ENCODE measurements at places on chromosomes 5 and 9. TPM values are rescaled to one million over a fixed set of nuclear protein-coding genes. Genes with fewer than 3 reads are reported as not detected.

GRCh38 chr9:132166599-132166998 is 4.7 kb downstream of the NTNG2 start:
- peaks cover 31% of the 10 kb centered on the region for H3K4me1 ChIP-seq
- DNase-seq: peak; percentile 31
- no peak overlapping the region for H3K4me3 ChIP-seq
- no peaks in the 10 kb centered on the region for H3K36me3 ChIP-seq

Gene PCDHB3
- not detected for total RNA-seq

Gene CDO1
- total RNA-seq: not detected

GRCh38 chr5:143554918-143555477 is 151.5 kb upstream of the NR3C1 start:
- H3K27me3 ChIP-seq: no peaks in the 10 kb centered on the region
- H3K36me3 ChIP-seq: no peaks in the 10 kb centered on the region
- H3K4me1 ChIP-seq: peaks cover 13% of the 10 kb centered on the region
- H3K27ac ChIP-seq: no peak overlapping the region

DNA sequence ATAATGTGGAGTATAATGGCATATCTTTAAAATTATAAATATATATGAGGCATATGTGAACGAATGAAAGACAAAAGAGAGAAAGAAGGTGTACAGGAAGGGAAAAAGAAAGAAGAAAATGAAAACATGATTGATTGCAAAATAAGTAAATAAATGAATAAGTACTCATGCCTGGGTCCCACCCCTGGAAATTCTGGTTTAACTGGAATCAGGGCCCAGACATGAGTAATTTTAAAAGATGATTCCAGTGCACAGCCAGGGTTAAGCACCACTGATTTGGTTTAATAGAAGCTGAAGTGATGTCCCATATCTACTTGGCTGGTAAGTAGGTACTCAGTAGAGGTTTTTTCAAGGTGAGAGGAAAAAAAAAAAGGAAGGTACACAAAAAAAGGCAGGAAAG is 34.0 kb upstream of the HOMER1 start:
- H3K4me3 ChIP-seq: no peak overlapping the region
- H3K27ac ChIP-seq: no peak overlapping the region
- H3K4me1 ChIP-seq: peaks cover 6% of the 10 kb centered on the region

GRCh38 chr5:32042551-32042961 is 131.6 kb downstream of the GOLPH3 start:
- DNase-seq: no peak
- H3K27ac ChIP-seq: no peak overlapping the region
- peaks cover 10% of the 10 kb centered on the region for H3K36me3 ChIP-seq
- no peaks in the 10 kb centered on the region for H3K27me3 ChIP-seq
- H3K4me1 ChIP-seq: peaks cover 12% of the 10 kb centered on the region

DNA sequence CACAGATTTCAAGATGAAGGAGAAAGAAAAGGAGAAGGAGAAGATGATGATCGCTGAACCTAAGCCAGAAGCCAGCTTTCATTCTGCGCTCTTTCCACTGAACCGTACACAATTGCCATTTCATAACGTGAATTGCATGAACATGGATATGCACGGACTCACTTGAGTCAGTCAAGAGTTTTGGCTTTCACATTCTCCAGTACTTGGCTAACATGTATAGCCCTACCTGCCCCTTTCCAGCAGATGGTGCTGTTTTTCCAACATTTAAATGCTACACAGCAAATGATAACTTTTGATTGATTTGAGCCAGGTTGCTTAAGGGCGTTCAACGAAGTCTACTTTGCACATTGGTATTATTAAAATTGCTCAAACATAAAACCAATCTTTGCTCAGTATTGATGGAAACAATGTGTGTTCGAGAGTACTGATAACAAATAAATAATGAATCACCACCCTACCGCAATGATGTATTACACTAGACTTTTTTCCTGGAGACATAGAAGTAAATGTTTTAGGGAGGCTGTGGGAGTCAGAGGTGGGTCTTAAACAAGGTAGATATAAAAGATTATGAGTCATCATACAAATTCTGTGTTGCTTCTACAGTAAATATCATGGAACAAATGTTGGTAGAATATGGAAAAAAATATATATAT is 196.4 kb downstream of the TRPM3 start:
- no peaks in the 10 kb centered on the region for H3K27me3 ChIP-seq
- no peaks in the 10 kb centered on the region for H3K36me3 ChIP-seq
- DNase-seq: peak; percentile 40
- H3K27ac ChIP-seq: no peak overlapping the region
- no peak overlapping the region for H3K4me3 ChIP-seq

Gene CCL19
- 8.1 TPM for total RNA-seq

Gene DND1
- 1.4 TPM for total RNA-seq

- H3K27me3 ChIP-seq: no peaks in the 10 kb centered on the region
- DNase-seq: no peak
- no peaks in the 10 kb centered on the region for H3K4me1 ChIP-seq
- no peak overlapping the region for H3K4me3 ChIP-seq
- no peak overlapping the region for H3K27ac ChIP-seq
Observed at GRCh38 chr9:12930906-12931305, 156.1 kb downstream of the LURAP1L start.

Data from stomach (tissue), 19 donors.